GM23248 (cell line): ENCODE measurements at places on chromosomes 16 and 17.

DNA sequence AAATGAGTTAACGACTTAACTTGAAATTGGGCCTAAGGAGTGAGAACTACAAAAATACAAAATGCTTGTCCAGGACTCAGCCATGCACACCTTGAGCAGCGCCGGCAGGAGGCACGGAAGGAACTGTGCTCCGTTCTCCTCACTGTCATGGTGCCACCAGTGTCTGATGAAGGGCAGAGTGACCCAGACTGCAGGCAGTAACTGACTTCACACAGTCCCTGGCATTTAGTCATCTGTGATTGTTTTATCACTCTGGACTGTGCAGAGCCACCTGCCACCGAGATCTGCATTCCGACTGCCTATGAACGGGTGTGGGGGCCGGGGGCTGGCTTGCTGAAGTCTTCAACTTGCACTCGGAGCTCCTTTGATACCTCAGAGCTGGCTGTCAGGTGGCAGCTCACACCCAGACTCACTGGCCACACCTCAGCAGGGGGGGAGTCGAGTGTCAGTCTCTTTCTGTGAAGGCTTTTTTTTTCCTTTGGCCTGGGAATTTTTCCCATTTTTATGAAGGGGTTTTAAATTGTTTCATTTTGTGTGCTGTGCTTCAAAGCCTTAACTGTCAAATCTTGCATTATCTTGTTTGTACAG is 20.2 kb upstream of the ENDOV start:
- DNase-seq: no peak

DNA sequence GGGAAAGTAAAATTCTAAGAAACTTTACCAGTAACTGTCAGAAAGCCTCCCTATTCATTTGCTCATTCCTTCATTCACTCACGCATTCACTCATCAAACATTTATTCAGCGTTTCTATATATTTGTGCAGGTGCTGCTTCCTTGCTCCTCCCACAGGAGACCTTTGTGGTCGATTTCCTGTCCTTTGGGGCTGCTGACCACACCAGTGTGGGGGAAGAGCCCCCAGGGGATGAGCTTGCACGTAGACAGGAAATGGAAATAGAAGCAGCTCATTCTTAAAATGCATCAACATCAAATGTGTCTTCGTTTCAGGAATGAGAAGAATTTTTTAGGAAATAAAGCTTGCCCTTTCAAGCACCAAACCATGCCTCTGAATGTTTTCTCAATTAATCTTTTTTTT is 9.6 kb downstream of the PIK3R6 start:
- peak; percentile 87 for DNase-seq

DNA sequence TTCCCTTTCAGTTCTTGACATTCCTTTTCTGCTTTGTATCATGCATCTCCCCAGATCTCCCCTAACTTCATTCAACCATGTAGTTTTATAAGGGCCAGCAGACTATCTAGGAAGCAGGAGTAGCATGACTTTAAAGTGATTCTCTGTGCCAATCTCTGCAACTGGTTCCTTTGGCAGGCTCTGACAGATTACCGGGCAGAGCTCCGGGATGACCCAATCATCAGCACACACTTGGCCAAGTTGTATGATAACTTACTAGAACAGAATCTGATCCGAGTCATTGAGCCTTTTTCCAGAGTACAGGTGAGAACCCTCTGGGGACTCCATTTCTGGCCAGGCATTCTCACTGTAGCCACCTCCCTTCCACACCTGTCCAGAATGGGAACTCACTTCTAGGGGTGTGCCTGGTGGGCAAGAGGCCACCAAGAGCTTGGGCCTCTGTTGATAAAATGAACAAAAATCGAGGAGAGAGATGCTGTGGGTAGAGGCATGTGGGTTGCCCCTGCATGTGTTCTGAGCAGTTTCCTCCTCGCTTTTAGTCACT is 7.6 kb upstream of the CDK5R1 start:
- DNase-seq: no peak

DNA sequence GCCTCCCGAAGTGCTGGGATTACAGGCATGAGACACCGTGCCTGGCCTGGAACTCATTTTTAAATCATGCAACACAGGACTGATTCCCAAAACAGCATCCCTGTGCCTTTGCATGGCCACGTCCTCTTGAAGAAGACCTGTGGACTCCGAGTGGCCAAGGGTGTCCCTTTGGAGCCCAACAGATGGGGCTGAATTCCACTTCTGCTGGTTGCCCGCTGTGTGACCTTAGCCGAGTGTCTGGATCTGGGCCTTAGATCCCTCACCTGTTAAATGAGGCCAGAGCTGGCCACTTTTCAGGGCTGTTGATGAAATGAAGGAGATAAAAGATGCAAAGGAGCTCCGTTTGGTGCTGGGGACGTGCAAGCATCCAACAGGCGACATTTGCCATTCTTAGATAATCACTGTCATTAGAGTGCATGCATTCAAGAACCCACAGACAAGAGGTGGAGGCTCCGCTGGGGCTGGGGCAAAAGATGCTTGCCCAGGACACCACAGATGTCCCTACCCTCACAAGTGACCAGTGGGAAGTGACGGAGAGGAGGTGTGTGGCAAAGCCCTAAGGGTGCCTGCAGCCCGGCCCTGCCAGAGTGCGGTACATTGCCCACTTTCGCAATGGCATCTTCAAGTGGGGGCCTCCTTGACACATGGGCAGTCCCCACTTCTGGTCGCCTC is 354.1 kb upstream of the TNRC6C start:
- no peak for DNase-seq

DNA sequence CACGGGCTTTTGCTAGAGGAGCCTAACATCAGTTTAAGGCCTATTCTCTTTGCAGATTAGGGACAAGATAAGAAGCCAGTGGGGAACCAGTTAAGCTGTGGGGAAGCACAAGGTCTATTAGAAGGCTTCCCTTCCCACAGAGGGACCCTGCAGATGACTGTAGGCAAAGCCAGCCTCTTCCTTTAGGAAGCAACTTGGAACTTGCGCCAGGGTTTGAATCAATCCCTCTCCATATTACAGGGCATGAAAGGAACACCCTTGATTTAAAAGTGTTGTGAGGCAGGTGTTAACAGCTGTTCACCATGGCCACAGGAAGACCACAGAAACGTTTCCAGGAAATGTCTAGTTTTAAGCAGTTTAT is 77.3 kb downstream of the RPTOR start:
- DNase-seq: no peak

DNA sequence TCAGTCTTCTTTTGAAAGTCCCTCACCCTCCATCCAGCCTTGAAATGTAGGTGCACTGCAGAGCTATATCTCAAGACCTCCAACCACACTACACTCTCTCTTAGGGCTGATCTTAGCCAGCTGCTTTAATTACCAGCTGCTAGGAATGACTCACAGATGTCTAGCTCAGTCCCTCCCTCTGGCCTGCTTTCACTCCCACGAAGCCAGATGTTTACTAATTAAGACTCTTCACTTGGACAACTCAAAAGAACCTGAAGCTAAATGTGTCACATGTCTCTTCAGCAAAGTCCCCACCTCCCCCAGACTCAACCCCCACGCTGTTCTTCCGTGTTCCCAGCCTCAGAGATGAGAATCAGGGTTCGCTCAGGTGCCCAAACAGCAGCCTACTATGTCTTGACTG is 2.6 kb downstream of the GTF3C1 start:
- DNase-seq: peak; percentile 90

GRCh38 chr17:68867759-68868516 is 87.3 kb downstream of the ABCA8 start:
- no peak for DNase-seq

DNA sequence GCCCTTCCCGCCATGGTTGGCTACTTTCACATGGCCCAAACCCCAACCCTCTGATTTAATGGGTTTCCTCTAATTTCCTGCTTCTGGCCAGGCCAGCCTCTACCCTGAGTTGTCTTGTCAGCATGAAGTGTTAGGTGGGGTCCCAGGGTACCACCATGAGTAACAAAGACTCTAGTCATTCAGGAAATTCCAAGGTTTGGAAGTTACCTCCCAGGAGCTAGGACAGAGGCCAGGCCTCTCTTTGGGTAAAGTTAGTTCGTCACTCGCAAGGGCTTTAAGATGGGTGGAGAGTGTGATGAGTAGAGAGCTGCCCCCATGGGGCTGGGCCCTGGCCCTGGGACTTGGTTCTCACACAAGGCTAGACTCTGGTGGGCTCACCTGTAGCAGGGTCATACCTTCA is 54.6 kb downstream of the PLD6 start:
- peak; percentile 75 for DNase-seq

GRCh38 chr17:45031231-45032173 is 19.9 kb downstream of the DCAKD start:
- DNase-seq: no peak
